ENCODE measurements at places on chromosomes 1 and 21. TPM values are rescaled to one million over a fixed set of nuclear protein-coding genes. Genes with fewer than 3 reads are reported as not detected.

Gene CSF3R
- total RNA-seq: 5.2 TPM

Gene SPOCD1
- not detected for total RNA-seq

Gene ATP6V1G3
- not detected for total RNA-seq

Gene ATG4C
- 2.3 TPM for total RNA-seq

Gene CDC20
- total RNA-seq: not detected
